ENCODE measurements at places on chromosomes 2 and 18.

DNA sequence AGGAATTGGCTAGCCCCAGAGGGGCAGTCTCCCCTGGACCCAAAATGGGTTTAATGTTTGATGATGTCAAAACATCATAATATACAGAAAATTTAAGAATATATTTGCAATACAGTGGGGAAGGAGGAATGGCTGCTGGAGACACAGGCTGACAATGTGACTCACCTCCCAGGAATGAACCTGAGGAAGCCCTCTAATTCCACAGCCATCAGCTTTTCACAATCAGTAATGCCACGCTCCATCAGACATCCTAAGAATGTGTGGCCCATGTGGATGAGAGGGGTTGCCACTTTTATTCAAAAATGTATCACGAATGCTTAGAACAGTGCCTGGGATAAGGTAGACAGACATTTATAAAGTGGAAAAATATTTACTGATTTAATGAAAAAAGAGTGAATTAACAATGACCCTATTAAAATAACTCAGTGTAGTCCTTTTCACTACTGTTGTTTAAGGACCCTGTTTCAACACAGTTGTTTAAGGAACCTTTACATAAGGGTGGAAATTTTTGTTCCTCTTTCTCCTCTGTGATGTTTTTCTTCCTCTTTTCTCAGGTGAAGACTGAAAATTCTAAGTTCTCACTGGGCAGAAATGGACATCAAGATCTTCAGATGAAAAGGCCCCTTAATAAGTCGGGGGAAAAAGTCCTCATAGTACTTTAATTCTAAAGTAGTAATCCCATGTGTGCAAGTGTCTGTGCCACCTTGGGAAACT lies 17.5 kb upstream of the TMEM163 start:
- no peak for DNase-seq

GRCh38 chr2:98907966-98908905 lies 27.8 kb downstream of the CRACDL start:
- DNase-seq: no peak

DNA sequence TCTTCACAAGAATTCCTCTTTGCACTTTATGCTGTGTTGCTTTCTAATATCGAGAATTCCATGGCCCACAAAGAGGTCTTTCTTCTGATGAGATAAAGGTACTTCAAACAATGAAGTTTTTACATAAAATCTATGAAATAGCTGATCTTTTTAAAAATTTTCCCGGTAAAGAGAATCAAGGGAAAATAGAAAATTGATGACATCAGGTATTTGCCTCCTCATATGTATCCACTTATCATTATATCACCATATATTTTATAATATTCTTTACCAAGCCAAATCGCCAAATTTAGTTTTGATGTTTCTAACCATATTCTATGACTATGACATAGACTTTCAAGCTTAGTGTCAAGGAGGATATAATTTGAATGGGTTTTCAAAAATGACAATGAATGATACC lies 139.8 kb downstream of the CHST9 start:
- DNase-seq: no peak

GRCh38 chr2:10389573-10389972 lies 58.6 kb downstream of the ODC1 start:
- DNase-seq: no peak

DNA sequence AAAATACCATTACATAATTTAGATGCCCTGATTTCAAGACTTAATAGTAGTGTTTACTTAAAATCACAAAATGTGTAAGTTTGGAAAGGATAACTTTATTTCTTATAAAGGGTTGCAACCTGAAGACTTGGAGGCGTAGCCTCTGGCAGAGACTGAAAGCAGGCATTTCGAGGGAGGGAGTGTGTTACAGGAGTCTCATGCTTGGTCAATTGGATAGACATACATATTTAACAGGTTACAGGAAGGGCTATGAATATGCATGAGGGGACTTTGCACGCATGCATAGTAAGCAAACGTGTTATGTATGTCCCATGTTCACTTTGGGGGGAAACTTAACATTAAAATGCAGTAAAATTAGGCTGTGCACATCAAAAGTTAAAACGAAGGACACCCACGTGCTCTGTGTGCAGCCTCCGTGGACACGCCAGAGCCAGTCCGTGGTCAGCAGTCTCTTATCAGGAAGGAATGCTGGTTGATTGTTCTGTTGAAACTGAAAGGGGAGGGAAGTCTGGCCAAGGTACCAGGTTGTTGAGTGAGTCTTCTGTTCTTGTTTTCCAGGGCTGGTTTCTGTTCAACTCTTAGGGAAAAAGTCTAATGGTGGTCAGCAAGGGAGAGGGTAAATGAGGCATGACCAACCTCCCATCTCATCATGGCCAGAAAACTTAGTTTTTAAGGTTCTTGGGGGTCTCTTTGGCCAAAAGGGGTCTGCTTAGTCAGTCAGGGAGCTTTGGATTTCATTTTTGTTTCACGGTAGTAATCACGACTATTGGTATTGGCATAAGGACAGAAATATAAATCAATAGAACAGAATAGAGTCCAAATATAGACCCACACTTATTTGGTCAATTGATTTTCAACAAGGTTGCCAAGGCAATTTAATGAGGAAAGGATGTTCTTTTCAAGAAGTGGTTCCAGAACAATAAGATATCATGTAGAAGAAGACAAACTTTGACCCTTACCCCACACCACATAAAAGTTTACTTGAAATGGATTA lies 121.9 kb downstream of the MCFD2 start:
- DNase-seq: no peak

DNA sequence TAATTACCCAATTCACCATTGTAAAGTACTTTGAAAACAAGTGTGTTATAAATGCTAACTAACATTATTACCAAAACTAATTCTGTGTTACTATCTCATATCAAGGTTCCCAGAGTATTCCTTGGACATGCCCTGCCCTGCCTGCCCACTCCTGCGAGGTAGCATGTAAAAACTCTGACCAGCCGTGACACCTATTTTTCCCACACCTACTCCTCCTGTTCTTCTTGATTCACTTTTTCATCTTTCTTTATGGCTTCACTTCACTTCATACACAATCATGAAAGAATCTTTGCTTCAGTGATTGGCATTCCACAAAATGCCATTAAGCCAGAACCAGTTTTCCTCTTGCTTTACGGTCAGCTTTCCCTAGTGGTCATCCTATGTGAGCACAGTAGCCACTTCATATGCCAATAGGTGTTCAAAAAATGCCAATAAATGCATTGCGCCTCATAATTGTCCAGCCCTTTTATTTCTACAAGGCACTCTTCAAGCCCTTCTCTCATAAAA lies 42.6 kb upstream of the SETBP1 start:
- no peak for DNase-seq

GRCh38 chr18:45303026-45303425 lies 312.2 kb upstream of the SLC14A2 start:
- no peak for DNase-seq

DNA sequence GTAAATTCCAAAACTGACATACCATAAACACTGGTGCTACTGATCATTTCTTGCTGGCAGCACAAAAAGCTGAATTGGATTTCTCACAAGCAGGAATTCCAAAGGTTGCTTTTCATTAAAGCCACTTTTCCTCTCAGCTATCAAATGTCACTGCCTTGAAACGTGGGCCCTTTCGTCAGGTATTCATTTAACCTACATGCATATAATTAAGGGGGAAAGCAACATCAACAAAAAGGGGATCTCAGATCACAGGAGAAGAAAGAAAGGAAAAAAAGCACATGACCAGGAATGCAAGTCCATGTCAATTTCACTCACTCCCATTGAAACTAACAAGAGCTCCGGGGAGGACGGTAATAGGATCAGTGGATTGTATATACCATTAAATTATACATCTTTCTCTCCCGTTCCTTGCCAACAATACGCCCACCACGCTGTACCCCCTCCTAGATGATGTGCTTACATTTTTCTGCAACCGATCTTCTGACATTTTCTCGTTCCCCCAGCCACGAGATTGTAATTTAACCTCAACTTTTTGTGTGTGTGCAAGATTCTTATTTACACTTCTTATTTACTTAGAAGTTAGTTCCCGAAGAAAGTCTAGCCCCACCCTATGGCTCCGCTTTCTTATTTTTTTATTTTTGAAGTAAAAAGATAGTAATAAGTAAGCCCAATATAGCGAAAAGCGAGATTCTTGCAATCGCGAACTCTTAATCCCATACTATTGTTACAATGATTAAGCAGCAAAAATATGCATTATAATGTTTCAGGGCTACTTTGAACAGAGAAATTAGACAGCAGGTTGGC lies 725 bp downstream of the FIGN start:
- DNase-seq: no peak

DNA sequence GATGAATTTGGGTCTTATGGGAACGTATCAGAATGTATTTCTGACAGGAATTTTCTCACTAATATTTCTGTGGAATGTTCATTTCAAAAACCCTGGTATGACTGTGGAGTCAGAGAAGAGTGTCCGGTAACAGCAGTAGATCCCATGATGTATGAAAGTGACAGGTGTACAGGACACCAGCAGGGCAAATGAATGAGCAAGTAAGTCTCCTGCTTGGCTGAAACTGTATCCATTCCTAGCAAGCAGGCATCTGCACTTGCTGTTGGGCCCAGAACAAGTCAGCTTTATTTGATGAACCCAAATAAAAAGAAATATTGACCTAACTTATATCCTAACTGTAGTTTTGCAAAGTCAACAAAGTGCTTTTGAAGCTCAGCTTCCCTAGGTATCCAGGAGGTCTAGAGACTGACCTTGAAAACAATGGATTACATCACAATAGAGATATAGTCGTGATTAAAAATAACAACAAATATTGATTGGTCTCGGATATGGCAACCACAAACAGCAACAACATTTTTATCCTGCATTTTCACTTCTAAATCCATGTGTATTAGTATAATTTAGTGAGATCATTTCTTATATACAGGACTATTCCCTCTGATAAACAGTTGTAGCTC lies 37.6 kb downstream of the NXPH2 start:
- no peak for DNase-seq

DNA sequence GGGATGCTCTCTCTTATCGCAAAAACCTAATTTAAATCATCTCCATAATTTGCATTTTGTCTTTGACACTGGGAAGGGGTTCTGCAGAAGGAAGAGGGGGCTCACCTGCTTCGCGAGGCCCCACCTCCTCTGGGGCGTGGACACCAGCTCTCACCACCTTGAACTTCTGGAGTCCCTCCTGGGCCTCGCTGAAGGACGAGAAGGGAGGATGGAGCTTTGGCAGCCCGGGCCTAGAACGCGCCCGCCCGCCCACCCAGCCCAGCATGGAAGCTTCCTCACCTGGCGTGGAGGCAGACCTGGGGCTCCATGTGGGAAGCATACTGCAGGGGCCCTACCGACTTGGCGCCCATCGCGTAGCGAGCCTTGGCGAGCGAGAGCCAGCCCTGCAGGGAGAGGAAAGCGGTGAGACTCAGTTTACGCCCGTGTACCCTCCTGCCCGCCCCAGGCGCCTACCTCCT lies 1.1 kb upstream of the IMP4 start:
- no peak for DNase-seq

DNA sequence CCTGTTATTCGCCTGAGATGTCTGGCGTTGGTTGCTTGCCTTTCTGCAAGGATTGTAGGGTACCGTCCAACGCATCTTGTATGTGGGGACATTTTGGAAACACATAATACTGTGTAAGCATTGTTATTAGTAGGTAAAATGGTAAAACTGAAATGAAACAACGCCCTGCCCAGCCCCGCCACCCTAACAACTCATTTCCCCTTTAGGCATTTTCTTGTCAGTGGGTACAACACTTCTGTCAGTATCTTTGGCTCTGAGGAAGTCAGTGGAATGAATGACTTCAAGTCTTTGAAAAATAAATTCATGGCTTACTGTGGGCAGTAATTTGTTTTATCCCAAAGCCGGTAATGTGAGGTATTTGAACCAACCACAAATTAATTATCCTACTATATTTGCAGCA lies 86.0 kb downstream of the FMNL2 start:
- DNase-seq: no peak

DNA sequence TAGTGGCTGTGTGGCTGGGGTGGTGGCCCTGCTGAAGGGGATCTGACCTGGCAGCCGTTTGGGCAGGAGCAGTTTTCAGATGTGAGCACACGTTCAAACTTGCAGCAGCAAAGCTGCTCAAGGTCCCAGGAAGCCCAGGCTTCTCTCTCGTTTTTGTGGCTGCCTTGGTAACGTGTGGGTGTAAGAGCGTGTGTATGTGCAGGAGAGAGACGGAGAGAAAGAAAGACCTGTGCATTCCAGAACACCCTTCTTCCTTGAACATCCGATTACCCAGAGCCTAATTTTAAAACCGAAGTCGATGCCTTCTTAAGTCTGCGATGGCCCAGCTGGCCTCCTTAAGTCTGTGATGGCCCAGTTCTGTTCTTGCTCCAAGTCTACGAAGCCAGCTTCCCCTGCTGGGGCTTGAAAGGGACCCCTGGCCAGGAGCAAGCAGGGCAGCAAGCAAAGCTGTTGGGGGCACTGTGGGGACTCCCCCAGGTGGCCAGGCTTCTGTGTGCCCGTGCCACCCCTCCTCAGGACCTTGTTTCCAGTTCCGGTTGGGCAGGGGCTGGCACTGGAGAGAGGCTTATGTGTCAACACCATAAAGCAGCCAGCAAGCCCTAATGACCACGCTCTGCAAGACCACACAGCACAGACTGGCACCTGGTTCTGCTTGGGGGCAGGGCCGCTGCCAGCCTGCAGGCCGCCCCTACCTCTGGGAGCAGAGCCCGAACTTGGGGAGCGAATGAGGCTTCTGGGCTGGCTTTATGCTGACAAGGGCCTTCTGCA lies 55.8 kb upstream of the ALPP start:
- no peak for DNase-seq

DNA sequence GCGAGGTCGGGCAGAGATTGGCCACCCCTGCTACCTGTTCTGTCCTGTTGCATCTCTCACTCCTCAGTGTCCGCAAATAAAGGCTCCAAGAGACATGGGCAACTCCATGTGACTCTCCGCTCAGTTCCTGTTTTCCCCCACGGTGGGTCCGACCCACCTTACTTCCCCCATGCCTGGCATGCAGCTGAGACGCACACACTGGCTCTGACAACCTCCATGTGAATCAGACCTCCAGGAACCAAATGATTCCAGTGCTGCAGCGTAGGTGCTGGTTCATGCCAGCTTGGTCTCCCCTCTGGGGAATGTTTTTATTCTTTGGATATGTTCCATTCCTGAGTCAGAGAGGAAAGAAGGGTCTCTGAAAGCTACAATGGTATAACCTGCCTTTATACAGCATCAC lies 221.5 kb downstream of the SH3RF3 start:
- DNase-seq: no peak

GRCh38 chr2:233336541-233336940 lies 17.8 kb upstream of the DGKD start:
- DNase-seq: no peak

- no peak for DNase-seq
These were observed 28.8 kb upstream of the FEZ2 start for GRCh38 chr2:36626756-36627155.

DNA sequence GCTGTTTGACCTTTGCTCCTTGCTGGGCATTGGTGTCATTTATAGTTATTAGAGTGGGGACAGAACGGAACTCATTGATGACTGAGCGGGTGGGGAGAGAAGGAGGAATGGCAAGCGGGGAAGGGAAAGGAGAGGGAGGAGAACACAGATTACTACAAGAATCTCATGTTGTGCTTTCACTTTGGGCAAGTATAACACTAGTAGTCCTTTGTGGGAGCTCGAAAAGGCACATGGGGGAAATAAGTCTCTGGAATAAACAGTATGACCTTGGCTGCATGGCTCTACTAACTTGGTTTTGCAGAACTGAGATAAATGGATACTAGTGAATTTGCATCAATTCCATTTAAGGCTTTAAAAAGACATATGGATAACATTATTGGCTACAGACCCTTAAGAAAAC lies 161.7 kb upstream of the NABP1 start:
- DNase-seq: no peak
